Right ventricle myocardium inferior (tissue), 1 donor: ENCODE measurements at places on chromosomes 2 and 18.

- DNase-seq, result no peak
Observed at GRCh38 chr2:100603414-100603813, 40.6 kb downstream of the PDCL3 start.

DNA sequence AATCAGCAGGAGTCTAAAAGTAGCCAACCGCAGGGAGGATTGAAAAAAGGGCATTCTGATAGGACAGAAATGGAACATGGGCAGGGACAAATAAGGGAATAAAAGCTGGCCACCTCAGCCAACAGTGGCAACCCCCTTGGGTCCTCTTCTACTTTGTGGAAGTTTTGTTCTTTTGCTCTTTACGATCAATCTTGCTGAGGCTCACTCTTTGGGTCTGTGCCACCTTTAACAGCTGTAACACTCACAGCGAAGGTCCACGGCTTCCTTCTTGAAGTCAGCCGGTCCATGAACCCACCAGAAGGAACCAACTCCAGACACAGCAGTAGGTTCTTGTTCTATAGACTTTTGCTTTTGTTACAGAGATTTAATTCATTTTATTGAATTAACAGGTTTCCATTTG, 285.4 kb upstream of the CDH20 start:
- no peak for DNase-seq

DNA sequence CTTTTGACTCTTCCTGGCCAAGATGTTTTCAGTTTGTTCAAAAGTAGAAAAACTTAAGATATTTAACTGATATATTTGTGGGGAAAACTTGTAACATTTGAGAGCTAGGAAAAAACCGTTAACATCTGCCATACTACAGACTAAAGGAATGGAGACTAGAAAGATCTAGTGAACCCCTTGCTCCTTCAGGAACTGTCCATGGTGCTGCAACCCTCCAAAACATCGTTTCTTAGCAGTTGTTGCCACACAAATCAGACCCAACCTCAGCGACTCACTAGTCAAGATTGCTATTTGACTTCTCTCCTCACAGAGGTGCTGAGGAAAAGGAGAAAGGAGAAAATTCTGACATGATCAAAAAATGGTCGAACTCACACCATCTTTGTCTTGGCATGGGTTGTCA, 393.8 kb upstream of the LYPD1 start:
- no peak for DNase-seq

DNA sequence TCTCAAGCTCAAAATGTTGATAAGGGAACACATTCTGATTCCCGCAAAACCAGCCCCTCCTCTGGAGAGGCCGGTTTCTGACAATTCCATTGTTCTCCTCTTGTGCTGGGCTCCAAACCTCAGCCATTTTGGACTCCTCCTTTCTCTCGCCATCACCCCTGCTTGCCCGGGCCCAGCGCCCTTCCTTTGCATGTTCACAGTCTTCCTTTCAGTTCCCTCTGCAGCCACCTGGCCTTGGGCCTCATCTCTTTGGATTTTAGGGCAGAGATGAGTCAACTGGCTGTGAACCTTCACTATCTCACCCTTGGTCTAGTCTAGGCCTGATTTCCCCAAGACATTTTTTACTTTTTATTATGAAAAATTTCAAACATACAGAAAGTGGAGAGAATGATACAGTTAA, 155.9 kb upstream of the MAP3K20 start:
- DNase-seq, result no peak

GRCh38 chr2:15940661-15941480, 521 bp downstream of the MYCN start:
- no peak for DNase-seq

GRCh38 chr2:172842511-172843265, 107.0 kb downstream of the RAPGEF4 start:
- no peak for DNase-seq
